ENCODE measurements at places on chromosomes 16 and 17. TPM values are rescaled to one million over a fixed set of nuclear protein-coding genes. Genes with fewer than 3 reads are reported as not detected.

DNA sequence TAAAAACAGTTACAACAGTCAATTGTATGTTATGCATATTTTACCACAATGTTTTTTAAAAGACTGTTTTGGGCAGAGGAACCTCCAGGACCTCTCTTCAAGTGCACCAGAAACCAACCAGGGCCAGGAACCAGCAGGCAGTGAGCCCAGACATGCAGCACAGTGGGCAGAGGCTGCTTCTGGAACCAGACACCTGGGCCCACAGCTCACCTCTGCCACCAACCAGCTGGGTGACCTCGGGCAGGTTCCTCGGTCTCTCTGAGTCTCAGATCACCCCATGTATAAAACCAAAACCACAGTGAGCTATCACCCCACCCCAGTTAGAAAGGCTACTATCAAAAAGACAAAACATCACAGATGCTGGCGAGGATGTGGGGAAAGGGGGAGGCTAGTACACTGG lies 161.0 kb downstream of the C16orf95 start:
- DNase-seq = no peak

GRCh38 chr17:36598951-36599401 lies 2.4 kb upstream of the MRM1 start:
- no peak for DNase-seq

GRCh38 chr16:67163164-67163998 lies 1.2 kb upstream of the HSF4 start:
- DNase-seq = no peak

DNA sequence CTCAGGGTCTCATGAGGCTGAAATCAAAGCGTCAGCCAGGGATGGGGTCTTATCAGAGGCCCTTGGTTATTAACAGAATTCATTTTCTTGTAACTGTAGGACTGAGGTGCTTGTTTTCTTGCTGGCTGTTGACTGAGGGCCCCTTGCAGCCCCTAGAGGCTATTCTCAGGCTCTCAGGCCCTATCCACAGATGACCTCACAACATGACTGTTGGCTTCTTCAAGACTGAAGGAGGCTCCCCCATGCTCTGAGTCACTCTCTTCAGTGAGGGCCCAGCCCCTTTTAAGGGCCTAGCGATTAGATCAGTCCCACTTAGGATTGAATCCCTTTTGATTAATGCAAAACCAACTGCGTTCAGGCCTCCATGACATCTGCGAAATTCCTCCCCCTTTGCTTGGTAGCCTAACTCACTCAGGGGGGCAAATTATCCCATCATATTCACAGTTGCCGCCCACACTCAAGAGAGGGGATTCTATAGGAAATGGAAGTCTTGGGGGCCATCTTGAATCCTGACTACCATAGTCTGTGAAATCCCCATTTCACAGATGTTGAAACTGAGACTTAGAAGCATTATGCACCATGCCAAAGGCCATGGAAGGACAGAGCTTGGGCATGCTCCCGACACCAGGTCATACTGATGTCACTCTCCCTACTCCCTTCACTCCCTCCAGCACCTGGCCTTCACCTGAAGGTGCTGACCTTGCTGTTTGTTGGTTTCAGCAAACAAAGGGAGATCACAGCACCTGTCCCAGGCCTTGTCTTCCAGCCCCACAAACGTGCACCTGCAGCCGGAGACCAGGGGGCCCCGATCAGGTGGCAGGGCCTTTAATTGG lies 592.3 kb downstream of the MAF start:
- DNase-seq = no peak

GRCh38 chr17:47219621-47220475 lies 10.7 kb downstream of the MYL4 start:
- no peak for DNase-seq

DNA sequence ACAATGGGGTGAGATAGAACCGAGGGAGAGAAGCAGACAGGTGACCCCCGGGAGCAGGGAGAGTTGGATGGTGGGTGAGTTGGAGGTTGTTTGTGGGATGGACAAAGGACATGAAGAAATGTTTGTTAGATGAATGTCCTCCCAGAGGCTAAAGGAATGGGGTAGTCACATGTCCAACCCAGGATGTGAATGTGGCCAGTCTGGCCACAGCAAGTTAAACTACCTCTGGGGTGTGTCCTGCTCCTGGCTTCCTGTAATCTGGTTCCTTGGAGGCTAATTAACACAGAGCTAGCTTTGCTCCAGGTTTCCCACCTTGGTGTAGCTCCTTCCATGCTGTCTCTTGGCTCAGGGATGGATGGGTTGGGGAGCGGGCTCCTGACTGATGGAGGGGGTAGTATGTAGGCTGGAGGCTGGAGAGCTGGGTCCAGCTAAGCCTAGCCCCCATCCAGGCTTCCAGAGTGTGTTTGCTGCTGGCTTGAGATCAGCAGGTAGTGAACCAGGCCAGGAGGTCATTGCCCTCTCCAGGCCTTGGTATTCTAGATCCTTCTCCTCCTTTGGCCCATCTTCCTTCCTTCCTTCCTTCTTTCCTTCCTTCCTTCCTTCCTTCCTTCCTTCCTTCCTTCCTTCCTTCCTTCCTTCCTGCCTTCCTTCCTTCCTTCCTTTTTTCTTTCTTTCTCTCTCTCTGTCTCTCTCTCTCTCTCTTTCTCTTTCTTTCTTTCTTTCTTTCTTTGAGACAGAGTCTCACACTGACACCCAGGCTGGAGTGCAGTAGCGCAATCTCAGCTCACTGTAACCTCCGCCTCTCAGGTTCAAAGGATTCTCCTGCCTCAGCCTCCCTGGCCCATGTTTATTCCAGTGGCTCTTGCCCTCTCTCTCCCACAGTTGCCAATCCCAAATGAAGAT lies 28.0 kb upstream of the UBE2G1 start:
- DNase-seq = no peak

- no peak for DNase-seq
Measured at GRCh38 chr17:36940313-36941264, 3.3 kb downstream of the LHX1 start.

C1QL1 gene
- total RNA-seq = 6.0 TPM

PMP22 gene
- total RNA-seq = 2,465 TPM

TBC1D28 gene
- not detected for total RNA-seq
